8988T (cell line): ENCODE measurements at places on chromosomes 6 and 20.
A peak's percentile ranks its signal among the peaks of the same experiment; 100 is the strongest.

GRCh38 chr20:51481341-51481914, 61.1 kb downstream of the NFATC2 start:
- no peak for DNase-seq

- no peak for DNase-seq
Observed at GRCh38 chr6:170270984-170271593, 19.8 kb downstream of the DLL1 start.

- DNase-seq = peak; percentile 91
Observed at GRCh38 chr20:59403261-59403961, 103.0 kb downstream of the EDN3 start.

GRCh38 chr6:7073821-7074525, 33.8 kb upstream of the RREB1 start:
- DNase-seq = no peak

DNA sequence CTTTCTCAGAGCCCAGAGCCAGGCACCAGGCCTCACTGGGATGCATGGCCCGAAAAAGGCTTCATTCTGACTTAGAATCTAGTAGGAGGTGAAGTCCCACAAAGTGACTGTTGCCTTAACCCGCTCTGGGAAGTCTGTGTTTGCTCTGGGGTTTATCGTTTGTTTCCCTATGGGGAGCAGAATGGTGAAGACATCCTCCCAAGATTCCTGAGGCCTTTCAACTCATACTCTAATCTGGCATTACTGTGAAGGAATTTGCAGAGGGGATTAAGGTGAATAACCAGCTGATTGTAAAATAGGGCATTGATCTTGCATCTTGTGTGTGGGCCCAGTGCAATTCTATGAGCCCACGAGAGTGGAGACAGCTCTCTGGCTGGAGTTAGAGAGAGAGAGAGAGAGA, 67.8 kb downstream of the CDH26 start:
- DNase-seq = no peak

- no peak for DNase-seq
Observed at GRCh38 chr6:165575158-165575549, 87.9 kb downstream of the PDE10A start.

GRCh38 chr6:140660295-140660694, 1285.8 kb upstream of the CITED2 start:
- DNase-seq = no peak

GRCh38 chr20:16661756-16662155, 68.1 kb upstream of the SNRPB2 start:
- DNase-seq = no peak
